Calu3 (cell line): ENCODE measurements at places on chromosomes 3 and 15.

DNA sequence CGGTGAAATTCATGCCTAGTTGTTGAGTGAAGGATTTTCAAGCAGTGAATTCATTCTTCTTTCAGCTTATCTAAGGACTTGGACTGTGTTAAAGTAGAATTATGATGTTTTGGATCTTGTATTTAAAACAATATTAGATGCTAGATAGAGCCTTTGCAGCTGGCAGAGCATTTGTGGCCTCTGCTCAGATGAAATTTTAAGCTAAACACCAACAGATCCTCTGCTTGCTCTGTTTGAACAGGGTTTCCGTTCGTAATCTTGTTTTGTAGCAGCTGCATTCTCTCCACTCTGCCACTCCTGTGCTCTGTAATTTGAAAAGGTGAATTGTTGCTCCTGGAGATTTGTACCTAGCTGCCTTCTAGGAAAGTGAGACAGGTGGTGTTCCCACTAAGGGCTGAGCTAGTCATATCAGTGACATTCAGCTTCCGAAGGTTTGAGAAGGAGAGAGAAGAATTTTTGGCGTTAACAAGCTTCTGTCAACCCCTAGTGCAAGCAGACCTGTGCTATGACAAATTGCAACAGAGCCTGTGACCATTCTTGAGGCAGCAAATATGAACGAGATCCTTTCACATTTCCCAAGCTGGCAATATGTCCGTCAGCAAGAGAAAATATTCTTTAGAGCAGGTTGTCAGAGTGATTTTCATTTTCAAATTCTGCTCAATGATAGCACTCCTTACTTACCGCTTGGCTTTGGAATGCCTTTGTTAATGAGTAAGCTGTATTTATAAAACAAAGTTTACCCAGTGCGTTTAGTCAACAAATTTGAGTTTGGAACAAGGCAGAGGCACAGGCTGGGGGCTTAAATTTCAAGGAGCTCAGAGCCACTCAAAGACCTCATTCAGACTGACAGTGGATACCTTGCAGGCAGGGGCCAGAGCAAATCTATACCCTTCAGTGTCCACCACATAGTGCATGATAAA lies 5.3 kb downstream of the CHST2 start:
- no peak for DNase-seq

GRCh38 chr3:62128051-62128450 lies 245.3 kb downstream of the FEZF2 start:
- no peak for DNase-seq

DNA sequence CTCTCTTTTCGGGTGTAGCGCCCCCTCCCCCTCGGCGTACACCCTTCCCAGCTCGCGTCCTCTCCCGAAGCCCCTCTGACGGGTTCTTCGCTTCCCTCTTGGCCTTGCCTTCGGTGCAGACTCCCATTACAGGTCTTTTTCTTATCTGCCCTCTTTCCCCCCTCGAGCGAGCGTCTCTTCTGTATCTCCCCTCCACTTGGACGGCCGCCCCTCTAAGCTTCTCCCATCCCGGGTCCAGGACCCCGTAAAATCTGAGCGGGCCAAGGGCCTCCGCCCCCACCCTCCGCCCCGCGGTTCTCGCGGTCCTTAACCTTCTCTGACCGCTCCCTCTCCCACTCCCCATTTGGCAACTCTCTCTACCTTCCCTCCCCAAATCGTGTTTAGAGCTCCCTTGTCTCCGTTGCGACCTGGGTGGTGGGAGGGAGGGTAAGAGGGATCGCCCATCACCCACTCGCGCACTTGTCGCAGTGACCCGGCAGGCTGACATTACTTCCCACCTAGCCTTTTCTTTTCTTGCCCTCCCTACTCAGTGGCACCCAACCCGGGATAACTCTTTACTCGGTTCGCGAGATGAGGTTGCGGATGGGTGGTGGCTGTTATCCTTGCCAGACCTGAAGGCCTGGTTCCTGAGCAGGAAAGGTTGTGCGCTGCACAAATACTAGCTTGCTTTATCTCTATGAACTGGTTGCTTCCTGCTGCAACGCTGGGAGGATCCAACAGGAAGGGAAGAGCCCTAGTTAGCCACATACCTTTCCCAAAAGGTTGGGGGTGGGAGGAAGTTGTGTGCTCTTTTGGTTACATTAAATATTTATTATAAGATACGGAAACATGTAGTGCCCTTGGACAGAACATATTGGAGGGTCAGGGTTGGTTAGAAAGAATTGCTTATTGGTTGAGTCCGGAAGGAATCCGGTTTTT lies 922 bp downstream of the RAB11A start:
- DNase-seq, result peak; percentile 60

- no peak for DNase-seq
These were observed 24.9 kb downstream of the CDV3 start for GRCh38 chr3:133598405-133598804.

DNA sequence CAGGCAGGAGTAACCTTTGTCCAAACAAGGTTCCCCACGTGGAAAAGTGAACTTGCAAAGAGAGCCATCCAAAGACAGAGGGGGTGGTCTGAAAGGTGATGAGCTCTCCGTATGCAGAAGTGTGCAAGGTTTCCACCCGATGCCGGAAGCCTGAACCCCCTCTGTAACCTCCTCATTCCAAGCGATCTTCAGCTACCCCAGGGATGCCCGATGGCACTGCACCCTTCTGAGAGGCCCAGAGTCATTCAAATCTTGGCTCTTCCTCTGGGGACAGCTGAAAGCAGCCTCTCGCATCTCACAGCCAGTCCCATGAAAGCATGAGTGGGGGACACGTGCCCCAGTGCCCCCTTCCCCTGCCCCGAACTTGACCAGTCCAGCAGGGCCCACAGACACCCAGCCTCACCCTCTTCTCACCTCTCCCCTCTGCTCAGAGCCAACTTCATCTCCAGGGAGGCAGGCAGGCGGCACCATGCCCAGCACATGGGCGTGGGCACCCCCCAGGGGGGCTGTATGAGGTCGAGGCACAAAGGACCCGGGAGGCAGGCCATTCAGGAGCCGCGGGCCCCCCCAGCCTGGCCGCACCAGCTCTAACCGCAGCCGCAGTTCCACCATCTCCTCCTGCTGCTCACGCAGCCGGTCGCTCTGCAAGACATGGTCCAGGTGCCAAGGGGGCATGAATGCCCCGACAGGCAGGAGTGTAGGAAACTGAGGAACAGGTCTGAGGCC lies 8.7 kb downstream of the KIF7 start:
- DNase-seq, result no peak

DNA sequence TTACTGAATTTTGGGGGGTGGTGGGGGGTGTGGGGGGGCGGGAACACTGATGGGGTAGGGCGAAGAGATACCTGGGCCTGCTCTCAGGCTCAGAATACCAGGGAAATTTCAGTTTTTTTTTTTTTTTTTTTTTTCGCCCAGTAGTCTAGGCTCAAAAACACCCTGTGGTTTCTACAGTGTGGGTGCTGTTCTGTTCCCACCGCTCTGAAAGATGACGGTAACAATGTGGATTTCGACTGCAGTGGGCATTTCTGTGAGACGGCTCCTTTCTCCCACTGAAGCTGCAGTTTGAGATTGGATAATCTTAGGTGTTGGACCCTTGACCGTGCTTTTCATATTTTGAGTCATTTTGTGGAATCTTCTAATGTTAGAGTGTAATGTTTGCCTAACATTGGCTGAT lies 143.8 kb upstream of the RGMA start:
- DNase-seq, result no peak

DNA sequence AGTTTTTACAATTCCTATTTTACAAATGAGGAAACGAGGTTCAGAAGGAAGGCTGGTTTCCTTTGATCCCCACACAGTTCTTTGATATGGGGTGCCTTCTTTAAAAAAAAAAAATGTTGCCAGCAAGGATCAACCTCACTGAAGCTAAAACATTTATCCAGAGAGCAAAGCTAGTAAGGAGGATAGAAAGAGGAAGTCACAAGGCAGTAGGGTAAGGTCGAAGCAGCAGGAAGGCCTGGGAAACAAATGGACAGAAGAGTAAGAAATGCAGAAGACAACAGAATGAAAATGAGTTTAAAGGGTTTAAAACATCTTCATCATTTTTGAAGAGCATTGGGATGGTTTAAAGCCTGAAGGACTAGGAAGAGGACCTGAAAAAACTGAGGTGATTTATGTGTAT lies 30.6 kb upstream of the CP start:
- no peak for DNase-seq

DNA sequence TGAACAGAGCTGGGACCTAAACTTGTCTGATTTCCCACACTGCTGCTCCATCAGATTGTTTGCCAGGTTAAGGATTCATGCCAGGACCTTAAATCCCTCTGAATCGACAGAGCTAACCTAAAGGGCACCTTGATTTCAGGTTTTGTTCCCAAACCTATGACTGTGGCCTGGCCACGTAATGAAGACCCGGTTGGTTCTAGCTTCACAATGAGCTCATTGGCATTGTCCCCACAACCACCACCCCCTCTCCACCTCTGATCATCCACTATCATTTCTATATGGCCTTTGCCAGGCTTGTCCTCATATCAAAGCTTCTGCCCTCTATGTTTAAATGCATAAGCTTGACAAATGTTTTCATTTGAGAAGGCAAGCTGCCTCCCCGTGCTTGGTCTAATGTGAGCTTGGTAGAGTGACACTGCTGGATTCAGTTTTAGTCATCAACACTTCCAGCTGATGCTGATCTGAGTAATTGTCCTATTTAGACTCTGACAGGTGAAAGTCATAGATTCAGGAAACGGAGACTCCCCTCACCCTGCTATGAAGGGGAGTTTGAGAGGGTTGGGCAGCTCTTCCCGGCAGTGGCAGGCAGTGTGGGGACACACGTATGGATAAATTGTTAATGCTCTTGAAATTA lies 407.1 kb upstream of the CFAP20DC start:
- DNase-seq, result no peak

- DNase-seq, result no peak
These were observed 69.9 kb downstream of the COL8A1 start for GRCh38 chr3:99708207-99708745.

GRCh38 chr3:54818486-54818885 lies 109.4 kb downstream of the LRTM1 start:
- no peak for DNase-seq

DNA sequence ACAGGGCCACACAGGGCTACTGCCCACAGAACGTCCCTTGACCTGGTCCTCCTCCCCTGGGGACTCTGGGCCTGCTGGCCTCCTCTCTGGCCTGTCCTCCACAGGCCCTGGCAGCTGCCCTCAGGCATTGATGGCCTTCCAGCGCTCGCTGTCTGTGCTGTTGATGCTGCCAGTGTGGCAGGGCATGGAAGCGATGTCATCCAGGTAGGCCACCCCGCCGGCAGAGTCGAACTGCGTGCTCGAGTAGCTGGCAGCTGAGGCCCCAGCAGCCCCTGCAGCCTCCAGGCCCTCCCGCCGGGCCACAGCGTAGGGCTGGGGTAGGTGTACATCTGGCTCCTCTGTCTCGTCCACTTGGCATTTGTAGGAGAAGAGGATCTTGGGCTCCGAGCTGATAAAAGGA lies 17.1 kb downstream of the TPRA1 start:
- DNase-seq, result no peak

DNA sequence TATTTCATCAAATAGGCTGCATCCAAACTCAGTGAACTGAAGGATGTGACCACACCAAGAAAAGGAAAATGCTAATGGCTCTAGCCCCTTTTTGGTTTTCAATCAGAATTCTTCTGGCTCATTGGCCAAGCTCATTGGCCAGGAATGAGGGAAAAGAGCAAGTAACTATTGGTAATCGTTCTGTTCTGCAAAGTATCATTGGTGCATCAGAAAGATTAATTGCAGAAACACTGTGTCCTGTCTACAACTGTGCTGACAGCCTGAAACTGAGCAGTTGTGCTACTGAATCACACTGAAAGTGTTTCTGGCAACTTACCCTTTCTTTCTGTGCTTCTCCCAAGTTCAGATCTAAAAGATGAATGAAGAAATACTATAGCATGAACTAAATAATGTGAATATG lies 116.4 kb upstream of the ROBO2 start:
- DNase-seq, result no peak

GRCh38 chr3:141240286-141240685 lies 8.7 kb downstream of the PXYLP1 start:
- no peak for DNase-seq

- DNase-seq, result no peak
These were observed 16.7 kb downstream of the RAB8B start for GRCh38 chr15:63206079-63206478.

DNA sequence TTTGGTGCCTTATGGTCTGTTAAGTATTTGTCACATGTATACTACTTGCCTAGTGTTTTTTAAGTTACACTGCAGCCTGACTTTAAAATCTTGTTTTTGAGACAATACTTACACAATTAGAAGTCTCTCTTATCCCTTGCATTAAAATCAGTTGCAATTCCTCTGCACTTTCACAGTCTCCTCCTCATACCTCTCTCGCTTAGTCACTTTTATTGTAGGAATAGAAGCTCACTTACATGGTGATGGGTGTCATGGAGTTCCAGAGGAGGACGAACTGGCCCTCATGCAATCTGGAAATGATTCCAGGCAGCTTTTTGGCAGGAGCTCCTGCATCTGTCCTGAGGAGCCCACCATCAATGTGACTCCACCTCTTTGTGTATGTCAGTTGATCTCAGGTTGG lies 238.4 kb upstream of the TBC1D5 start:
- DNase-seq, result no peak

GRCh38 chr15:93861956-93862741 lies 369.2 kb upstream of the MCTP2 start:
- DNase-seq, result no peak

GRCh38 chr3:72187131-72187530 lies 402.2 kb upstream of the PROK2 start:
- DNase-seq, result no peak

DNA sequence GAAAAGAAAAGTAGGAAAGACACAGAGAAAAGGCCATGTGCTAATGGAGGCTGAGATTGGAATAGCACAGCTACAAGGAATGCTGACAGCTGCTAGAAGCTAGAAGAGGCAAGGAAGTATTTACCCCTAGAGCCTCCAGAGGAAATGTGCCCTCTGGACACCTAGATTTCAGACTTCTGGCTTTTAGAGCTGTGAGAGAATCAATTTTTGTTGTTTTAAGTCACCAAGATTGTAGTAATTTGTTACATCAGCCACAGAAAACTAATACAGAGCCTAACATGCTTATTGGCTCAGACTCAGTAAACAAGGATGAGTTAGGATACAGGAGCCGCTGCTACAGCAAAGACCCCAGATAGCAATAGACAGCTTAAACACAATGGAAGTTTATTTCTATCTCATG lies 33.1 kb upstream of the GLCE start:
- no peak for DNase-seq

GRCh38 chr3:170419557-170420087 lies 954 bp downstream of the CLDN11 start:
- no peak for DNase-seq

DNA sequence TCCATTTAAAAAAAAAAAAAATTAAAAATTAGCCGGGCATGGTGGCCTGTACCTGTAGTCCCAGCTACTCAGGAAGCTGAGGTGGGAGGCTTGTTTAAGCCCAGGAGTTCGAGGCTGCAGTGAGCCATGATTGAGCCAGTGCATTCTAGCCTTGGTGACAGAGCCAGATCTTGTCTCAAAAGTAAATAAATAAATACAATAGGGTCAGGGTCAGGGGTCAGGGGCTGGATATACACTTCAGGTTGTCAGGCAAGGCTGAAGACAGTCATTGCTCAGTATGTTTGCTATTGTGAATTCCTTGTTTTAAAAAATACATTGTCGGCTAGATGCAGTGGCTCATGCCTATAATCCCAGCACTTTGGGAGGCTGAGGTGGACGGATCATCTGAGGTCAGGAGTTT lies 8.1 kb upstream of the TKT start:
- no peak for DNase-seq

GRCh38 chr3:177197727-177198460 lies 612 bp upstream of the TBL1XR1 start:
- DNase-seq, result no peak

GRCh38 chr3:54424292-54424691 lies 301.9 kb downstream of the CACNA2D3 start:
- no peak for DNase-seq

- no peak for DNase-seq
These were observed 612.2 kb upstream of the GOLIM4 start for GRCh38 chr3:168707900-168708299.

- DNase-seq, result peak; percentile 58
These were observed 14.4 kb downstream of the HES1 start for GRCh38 chr3:194150252-194150934.
